ENCODE measurements at places on chromosomes 6 and 20.
A peak's percentile ranks its signal among the peaks of the same experiment; 100 is the strongest.

DNA sequence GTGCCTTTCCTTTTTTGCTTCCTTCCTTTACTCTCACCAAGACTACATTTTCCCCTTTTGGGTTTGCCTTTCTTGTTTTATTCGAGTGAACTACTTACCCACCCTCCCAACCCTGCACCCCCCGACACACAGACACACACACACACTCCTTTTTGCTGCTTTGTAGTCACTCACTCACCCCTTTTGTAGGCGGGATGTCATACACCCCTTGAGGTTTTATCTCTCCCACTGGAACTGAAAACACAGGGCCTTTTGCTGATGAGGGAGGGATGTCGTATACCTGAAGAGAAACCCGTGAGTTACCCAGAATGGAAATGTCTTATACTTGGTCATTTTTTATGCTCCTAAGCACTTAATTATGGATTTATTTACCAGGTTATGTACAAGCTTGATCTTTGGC is 40.3 kb downstream of the NEDD9 start:
- no peak for DNase-seq

DNA sequence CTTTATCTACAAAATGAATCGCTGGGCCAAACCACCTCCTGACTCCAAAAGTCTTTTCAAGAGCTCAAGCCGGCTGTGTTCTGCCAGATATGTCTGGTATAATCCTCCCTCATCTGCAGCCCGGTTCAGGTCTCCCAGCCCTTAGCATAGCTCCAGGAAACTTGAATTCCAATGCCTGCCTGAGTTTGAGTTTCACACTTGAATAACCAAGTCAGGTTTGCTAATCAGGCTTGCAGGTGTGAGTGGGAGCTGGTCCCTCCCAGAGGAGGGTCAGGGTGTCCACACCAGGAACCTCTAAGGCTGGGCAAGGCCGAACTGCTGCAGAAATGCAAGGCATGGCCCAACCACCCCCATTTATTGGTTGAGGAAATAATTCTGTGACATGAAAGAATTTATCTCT is 96.6 kb downstream of the TMEM242 start:
- no peak for DNase-seq

DNA sequence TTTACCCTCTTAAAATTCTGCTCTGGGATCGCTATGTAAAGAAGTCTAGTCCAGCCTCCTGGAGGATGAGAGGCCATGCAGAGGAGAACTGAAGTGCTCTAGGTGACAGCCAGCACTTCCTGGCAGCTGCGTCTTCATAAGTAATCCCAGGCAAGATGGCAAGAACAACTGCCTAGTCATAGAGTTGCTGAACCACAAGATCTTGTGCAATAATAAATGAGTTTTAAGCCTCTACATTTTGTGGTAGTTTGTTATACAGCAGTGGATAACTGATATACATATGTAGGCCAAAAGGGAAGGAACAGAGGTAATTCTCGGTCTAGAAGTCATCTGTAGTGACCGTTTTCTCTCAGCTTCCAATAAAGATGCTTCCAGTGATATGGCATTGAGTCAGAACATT is 103.8 kb upstream of the FLRT3 start:
- DNase-seq = no peak

- no peak for DNase-seq
These were observed 11.9 kb downstream of the DPPA5 start for GRCh38 chr6:73342174-73342573.

GRCh38 chr6:44675449-44675848 is 287.9 kb downstream of the CDC5L start:
- no peak for DNase-seq

DNA sequence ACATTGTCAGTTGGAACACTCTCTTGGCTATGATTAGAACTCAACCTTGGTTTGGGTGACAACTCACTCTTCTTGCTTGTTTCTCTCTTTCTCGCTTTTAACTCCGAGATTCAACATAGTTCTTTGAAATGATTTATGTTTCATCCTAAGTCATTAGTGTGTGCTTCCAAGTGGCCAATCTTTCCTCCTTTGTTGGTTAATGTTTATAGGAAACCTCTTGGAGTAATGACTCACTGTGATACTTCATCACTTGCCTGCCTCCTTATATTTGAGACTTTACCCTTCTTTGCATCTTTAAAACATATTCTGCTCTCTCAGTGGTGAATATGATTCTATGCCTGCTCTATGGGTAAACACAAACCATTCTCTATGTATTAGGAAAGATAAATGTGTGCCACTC is 279.7 kb upstream of the FLRT3 start:
- no peak for DNase-seq

- DNase-seq = peak; percentile 17
These were observed 339.6 kb downstream of the ARHGAP18 start for GRCh38 chr6:129370268-129370916.
